ENCODE measurements at places on chromosomes 5 and 9. TPM values are rescaled to one million over a fixed set of nuclear protein-coding genes. Genes with fewer than 3 reads are reported as not detected.

GRCh38 chr5:82277613-82277986 is 554 bp downstream of the RPS23 start:
- no peak for DNase-seq

- no peak for DNase-seq
Observed at GRCh38 chr5:61999371-61999770, 306.6 kb upstream of the KIF2A start.

- DNase-seq, result peak; percentile 2
Observed at GRCh38 chr9:137376386-137376785, 46.6 kb downstream of the EXD3 start.

- no peak for DNase-seq
Observed at GRCh38 chr5:109312695-109313094, 97.1 kb downstream of the PJA2 start.

GRCh38 chr5:151204051-151204450 is 19.8 kb downstream of the CCDC69 start:
- DNase-seq, result no peak

DNA sequence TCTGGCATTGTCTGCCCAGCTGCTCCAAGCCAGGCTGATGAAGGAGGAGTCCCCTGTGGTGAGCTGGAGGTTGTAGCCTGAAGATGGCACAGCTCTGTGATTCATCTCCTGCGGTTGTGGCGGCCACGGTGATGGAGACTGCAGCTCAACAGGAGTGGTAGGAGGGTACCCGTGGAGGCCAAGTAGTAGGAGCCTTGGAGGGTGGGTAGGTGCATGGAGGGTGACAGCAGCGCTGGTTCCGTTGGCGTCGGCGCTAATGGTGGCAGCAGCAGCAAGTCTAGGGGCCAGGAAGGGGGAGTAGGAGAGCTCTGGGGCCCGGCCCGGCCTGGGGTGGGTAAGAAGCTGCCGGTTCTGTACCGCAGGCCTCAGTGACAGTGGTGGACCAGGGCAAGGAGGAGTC is 22.4 kb upstream of the TRIM52 start:
- no peak for DNase-seq

DNA sequence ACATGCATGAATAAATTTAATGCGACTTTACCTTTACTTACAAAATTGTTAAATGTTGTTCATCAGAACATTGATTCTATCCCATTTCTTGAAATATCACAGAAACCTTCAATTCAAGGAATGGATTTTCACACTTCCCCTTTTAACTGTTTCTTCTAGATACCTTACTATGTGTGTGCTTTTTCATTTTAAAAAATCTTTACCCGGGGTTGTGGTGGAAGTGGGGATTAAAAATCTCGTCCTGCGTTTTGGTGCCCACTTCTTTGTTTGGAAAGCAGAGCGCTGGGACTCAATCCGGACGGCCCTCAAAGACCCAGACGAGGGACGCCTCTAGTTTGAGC is 5.8 kb upstream of the MEF2C start:
- no peak for DNase-seq

DNA sequence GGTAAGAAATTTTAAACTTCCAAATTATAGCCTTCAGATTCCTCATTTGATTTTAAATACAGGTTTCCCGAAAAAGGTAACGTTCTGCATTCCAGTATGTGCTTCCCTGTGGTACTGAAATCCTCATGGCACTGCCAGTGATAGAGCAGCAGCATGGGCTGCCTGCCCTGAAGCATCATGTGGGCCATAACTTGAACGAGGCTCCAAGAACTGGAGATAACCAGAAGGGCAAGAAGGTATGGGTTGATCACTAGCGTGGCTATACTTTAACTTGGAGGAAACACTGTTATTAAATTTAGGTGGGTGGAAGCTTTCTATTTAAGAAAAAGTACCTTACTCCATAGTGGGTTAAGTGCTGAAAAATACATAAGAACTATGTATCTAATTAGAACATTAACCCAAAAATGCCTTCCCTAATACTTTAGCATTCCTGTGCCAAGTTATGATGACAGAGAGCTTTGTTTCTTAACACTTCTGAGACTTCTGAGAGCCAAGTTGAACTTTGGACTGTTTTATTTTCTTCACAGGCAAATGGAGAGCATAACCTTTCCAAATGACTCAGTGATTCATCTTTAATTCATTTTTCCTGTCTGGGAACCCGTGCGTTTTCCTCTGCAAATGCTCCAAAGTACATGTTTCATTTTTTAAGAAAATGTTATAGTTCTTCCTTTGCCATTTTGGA is 191.5 kb upstream of the GNA14 start:
- no peak for DNase-seq

- no peak for DNase-seq
Observed at GRCh38 chr9:24545847-24546522, at the start of gene IZUMO3. IZUMO3 (minus strand) TSS chr9:24545897; CDS start chr9:24545649, 248 bp downstream.

Gene MVB12B
- 5.7 TPM for total RNA-seq

- DNase-seq, result no peak
Observed at GRCh38 chr5:111680737-111681413, 76.1 kb downstream of the NREP start.

All from WTC11 (cell line).